ENCODE measurements at places on chromosomes 16 and 17.

DNA sequence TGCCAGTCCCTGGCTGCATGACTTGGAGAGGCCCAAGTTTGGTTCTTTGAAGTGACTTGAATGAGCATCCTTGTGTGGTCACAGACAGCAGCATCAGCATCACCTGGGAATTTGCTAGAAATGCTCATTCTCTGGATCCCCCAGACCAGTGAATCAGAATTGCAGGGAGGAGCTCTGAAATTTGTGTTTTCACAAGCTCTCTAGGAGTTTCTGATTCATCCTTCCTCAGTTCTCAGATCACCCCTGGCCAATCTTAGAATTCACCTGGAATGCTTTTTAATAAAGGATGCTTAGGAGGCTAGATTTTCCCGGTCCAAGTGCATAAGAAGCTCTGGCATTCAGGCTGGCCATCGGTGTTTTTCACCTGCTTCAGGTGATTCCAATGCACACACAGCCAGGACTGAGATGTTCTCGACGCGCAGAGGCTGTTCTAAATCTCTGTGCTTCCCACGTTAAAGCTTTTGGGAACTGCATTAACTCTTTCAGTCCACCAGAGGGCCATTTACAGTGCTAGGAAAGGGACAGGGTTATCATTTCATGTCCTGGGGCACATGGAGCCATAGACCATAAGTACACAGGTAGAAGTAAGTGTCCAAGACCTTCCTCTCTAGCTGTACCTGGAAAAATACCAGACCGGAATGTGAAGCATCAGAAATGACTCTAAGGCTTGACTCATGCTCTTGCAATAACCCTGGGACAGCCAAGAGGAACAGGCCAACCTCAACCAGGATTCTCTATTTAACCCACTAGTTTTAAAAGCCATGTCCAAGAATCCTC lies 85.7 kb upstream of the XYLT1 start:
- no peak for DNase-seq

DNA sequence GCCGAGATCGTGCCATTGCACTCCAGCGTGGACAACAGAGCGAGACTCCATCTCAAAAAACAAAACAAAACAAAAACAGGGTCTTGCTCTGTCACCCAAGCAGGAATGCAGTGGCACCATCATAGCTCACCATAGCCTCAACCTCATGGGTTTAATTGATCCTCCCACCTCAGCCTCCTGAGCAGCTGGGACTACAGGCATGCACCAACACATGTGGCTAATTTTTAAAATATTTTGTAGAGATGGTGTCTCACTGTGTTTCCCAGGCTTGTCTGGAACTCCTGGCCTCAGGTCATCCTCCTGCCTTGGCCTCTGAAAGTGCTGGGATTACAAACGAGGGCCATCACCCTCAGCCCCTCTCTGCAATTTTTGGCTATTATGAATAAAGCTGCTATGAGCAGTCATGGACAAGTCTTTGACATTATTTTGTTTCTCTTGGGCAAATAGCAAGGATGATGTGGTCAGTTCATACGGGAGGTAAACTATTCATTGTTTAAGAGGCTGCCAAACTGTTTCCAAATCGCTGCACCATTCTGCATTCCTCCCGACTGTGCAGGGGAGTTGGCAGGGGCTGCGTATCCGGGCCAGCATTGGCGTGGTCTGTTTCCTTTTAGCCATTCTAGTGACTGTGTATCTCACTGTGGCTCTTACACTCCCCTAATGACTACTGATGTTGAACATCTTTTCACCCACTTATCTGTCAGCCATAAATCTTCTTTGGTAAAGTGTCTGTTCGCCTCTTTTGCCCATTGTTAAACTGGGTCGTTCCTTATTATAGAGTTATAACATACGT lies 21.1 kb downstream of the EIF4A3 start:
- peak; percentile 64 for DNase-seq

GRCh38 chr17:68854452-68854851 lies 100.7 kb downstream of the ABCA8 start:
- DNase-seq: no peak

- DNase-seq: no peak
Measured at GRCh38 chr16:65846210-65846602, 520.3 kb upstream of the CDH5 start.

- no peak for DNase-seq
Measured at GRCh38 chr16:57807252-57807967, 5.1 kb upstream of the KIFC3 start.

- DNase-seq: no peak
Measured at GRCh38 chr17:38617967-38618760, 12.4 kb upstream of the SRCIN1 start.

DNA sequence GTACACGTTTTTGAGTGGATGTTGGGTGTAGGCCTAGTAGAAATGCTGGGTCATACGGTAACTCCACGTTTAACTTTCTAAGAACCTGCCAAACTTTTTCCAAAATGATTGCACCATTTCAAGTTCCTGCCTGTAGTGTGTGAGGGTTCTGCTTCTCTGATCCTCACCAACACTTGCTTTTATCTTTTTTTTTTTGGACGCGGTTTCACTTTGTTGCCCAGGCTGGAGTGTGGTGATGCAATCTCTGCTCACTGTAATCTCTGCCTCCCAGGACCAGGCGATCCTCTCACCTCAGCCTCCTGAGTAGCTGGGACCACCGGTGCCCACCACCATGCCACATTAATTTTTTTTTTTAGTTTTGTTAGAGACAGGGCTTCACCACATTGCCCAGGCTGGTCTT lies 23.5 kb downstream of the ZNF750 start:
- DNase-seq: no peak

GRCh38 chr17:36468903-36469635 lies 17.4 kb upstream of the ZNHIT3 start:
- no peak for DNase-seq

GRCh38 chr16:31409433-31409832 lies 16.3 kb downstream of the ITGAD start:
- no peak for DNase-seq

GRCh38 chr16:54970016-54970415 lies 39.4 kb downstream of the IRX5 start:
- no peak for DNase-seq

DNA sequence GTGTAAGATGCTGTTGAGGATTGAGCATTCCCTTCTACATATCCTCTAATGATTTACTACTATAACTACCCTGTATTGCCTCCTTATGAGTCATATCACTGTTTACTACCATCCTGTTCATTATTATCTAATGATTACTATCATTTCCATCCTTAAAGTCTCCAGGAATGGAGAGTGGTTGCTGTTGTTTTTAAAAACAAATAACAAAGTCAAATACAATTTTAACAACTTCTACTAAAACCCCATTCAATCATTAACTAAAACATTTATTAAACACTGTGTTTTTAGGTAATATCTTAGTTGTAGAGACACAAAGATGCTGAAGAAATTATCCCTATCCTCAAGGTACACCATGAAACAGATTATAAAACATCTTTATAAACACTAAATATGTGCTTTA lies 126.9 kb downstream of the BRIP1 start:
- no peak for DNase-seq

DNA sequence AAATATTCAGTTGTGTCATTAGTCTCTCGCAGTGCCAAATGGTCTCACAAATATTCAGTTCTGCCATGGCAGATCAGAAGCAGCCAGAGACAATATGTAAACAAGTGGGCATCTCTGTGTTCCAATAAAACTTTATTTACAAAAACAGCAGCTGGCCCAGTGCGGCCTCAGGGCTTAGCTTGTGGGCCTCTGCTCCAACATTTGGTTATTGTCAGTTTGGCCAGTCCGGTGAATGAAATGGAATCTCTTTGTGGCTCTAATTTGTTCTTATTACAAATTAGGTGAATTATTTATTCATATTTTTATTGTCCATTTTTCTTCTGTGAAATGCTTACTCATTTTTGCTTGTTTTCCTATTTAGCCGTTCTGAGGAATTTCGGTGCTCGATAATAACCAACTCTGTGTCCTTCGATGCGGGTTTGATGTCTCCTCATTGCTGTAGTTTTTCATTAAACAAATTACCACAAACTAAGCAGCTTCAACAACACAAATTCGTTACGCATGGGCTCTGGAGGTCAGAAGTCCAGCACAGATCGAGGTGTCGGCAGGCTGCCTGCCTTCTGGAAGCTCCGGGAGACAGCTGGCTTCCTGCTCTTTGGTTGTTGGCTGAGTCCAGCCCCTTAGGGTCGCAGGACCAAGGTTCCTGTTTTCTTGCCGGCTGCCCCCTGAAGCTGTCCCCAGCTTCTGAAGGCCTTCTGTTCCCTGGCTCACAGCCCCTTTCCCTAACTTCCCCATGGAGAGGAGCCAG lies 4.1 kb upstream of the SLC38A10 start:
- no peak for DNase-seq

- peak; percentile 25 for DNase-seq
Measured at GRCh38 chr17:15920758-15921239, 24.1 kb upstream of the ADORA2B start.

GRCh38 chr17:75552425-75553294 lies 27.2 kb downstream of the LLGL2 start:
- no peak for DNase-seq

- no peak for DNase-seq
Measured at GRCh38 chr16:50709061-50709684, 15.8 kb downstream of the NOD2 start.

DNA sequence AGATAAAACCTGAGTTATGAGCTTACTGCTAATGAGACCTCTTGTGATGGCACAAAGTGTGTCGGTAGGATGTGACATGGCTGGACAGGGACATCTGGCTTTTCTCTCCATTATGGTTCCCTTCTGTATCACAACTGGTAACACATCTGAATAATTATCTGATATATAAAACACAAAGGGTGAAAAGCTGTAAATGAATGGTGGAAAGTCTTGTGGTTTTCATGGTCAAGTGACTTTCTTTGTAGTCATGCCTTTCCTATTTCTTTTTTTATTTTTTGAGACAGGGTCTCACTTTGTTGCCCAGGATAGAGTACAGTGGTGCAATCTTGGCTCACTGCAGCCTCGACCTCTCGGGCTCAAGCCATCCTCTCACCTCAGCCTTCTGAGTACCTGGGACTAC lies 35.3 kb upstream of the ZFHX3 start:
- no peak for DNase-seq

DNA sequence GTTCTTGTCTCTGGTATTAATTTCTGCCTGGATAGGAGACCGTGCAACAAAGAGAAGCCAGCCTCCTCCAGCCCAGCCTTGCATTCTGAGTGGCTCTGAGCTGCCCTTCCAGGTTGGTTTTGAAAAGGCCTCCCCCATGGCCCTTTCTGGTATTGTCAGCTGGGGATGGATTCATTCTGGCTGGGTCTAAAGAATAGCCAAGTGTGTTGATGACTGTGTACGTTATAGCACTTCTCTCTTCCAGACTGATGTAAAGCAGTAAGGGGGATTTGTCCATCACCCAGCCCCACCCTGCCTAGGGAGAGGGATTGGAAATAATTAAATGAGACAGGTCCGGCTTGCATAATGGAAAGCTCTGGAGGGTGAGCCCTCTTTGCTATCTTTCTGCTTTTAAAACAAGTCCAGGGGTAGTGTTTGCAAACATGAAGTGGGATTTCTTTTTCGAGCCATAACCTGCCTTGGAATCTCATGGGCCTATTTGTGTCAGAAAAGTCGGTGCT lies 146.4 kb downstream of the MSI2 start:
- DNase-seq: no peak

DNA sequence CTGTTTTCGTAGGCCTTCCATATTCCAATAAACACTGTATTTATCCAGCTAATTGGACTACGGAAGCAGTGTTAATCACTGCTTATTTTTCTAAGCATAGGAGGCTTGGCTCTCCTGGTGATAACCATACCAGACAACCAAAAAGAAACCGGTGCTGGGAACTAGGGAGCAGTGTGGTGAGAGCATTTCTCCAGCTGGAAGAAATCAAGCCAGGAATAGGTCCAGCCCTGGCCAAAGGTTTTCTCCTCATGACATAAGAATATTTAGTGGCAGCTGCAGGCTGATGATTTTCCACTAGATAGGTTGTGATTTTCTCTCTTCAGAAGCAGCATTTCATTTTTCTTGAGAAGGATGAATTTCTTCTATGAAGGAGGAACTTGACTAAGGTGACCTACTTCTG lies 141.5 kb downstream of the TRIM37 start:
- DNase-seq: no peak

DNA sequence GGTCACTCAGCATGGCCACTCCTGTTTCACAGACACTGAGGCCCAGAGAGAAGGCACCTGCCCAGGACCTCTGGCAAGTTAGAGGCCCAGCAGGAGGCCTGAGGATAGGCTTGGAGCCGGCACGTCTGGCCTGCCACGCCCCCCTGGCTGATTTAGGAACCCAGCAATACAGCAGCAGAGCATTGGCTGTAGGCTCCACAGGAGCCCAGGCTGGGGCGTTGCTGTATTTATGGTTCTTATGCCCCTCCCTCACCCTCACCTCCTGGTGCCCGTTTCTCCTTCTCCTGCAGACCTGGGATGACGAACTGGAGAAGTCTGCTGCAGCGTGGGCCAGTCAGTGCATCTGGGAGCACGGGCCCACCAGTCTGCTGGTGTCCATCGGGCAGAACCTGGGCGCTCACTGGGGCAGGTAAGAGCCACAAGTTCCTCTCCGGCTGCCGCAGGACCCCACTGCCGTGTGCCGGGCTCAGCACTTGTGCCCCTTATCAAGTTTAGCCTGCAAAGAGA lies 25.8 kb downstream of the CRISPLD2 start:
- DNase-seq: no peak

DNA sequence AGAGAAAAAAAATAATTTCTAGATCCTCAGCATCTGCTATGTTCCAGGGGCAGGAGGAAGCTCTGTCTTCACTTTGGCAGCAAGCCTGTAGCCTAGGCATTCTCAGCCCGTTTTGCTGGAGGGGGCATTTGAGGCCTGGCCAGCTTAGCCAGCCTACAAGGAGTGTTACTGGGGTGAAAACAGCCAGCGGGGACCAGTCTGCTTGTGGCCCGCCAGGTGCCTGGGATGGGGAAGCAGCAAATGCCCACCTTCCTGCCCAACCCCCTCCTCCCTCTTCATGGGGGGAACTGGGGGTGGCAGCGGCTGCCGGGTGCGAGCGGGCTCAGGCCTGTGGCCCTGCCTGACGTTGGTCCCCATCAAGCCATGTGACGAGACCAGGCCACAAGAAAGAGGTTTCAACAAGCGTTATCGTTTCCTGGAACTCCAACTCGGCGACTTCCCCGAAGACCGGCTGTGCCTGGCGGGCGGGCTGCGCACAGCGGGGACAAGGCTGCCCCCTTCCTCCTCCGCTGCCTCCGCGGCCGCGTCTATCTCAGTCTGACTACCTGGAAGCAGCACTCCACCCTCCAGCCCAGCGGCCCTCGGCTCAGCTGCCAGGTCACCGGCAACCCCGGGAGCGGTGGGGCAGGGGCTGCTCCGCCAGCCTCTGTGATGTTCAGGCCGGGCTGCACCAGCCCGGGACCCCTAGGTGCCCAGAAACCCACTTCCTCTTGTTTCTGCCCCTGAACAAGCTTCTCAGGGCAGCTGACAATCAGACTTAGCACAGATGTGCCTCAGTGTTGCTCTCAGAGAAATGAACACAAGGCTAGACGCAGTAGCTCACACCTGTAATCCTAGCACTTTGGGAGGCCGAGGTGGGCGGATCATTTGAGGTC lies 22.9 kb downstream of the SOCS1 start:
- no peak for DNase-seq

- DNase-seq: no peak
Measured at GRCh38 chr17:78971756-78972506, 7.8 kb downstream of the LGALS3BP start.

DNA sequence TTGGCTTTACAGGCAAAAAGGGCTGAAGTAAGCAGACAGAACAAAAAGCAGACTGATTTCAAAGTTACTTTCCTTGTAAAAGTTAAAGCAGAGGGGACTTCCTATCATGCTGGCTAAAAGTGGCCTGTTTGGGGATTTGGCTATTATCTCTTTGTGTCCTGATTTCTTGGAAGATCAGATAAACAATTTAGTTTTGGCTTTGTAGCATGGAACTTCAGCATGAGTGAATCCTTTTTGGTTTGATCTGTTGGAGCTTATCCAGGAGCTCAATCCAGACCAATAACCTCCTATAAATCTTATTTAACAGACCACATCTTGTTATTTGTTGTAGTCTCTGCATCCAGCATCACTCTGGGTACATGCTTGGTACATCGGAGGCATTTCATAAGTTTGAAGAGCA lies 8.9 kb upstream of the RNF112 start:
- no peak for DNase-seq

Measured in stromal cell of bone marrow (primary cell).